ENCODE measurements at places on chromosomes 3 and 15.

GRCh38 chr3:72044231-72044855, 259.4 kb upstream of the PROK2 start:
- DNase-seq, result no peak

- DNase-seq, result no peak
Measured at GRCh38 chr3:136545664-136546268, 206.4 kb downstream of the STAG1 start.

GRCh38 chr3:72582211-72582878, 265.9 kb downstream of the SHQ1 start:
- no peak for DNase-seq

DNA sequence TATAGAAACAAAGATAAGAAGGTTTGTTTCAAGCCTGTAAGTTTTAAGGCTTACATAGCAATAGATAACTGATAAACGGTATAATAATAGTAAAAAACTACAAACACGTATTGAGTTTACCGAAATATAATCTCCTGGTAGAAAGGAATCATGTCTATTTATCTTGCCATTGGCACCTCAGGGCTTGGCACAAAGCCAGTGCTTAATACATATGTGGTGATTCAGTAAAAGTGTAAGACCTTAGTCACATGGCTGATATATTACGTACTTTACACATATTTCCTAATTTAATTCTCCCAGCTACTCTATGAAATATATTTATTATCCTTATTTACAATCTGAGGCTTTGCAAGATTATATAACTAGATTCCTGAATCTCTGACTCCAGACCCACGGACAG, 32.0 kb upstream of the SLCO3A1 start:
- DNase-seq, result no peak

DNA sequence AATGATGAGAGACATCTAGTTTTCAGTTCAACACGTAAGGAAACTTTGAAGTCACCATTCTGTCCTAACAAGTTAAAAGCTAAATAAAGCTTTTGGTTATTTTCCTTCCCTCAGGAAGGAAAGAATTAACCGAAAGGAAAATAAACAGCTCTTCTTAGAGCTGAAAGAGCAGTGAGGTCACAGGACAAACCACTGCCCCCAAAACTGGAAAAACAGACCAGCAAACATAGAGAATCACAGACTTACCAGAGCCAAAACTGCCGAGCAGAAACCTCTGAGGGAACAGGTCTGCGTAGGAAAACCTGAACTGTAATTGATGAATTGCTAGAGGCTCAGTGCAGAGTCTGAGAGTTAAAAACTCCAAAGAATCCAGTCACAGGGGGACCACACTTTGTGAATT, 14.7 kb downstream of the USP50 start:
- no peak for DNase-seq

DNA sequence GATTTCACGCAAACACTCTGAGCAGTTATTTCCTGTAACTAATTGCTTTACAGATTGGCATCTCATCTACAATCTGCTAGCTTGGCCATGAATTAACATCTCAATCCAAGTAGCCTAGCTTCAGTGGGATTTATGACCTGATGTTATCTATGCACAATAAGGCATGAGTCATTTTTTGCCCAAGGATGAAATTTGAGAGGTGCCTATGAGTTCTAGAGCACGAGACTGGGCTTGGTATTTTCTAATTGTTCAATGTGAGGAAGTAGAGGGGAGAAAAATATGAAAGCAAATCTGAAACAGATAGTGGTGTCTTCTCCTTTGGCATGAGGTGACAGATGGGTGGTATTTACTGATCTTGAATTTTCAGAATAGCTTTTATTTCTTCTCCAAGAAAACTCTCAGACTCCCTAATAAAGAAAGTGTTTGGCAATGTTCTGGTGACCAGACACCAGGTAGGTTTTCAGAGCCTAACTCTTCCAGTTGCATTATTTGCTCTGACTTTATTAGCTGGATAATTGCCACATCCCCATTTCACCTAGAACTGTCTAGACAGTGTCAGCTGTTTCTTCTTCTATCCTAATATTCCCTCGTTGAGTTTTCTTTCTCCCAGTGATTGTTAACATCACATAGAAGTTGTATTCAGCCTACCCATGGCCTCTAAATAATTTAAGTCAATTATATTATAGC, 301.0 kb upstream of the UMPS start:
- DNase-seq, result no peak

DNA sequence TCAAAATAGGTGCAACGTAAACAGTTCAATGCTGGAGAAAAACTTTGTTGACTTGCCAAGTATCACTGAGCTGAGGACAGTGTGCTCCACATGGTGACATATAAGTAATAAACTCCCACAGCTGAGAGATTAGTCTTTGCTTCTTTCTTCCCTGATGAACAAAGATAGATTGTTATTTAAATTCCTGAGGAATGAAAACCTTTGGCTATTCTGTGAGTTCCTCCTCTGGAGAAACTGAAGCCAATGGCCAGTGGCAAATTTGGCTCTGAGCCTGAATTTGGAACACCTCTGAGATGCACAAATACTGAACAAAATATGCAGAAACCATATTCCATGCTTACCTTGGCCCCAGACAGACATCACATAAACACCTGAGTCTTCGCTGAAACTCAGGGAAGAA, 63.3 kb downstream of the RPL22L1 start:
- no peak for DNase-seq
